ENCODE measurements at places on chromosomes 2 and 18.

- no peak for DNase-seq
These were observed 59.9 kb upstream of the BZW1 start for GRCh38 chr2:200751786-200752185.

GRCh38 chr2:46383113-46383395, 85.8 kb downstream of the EPAS1 start:
- no peak for DNase-seq

DNA sequence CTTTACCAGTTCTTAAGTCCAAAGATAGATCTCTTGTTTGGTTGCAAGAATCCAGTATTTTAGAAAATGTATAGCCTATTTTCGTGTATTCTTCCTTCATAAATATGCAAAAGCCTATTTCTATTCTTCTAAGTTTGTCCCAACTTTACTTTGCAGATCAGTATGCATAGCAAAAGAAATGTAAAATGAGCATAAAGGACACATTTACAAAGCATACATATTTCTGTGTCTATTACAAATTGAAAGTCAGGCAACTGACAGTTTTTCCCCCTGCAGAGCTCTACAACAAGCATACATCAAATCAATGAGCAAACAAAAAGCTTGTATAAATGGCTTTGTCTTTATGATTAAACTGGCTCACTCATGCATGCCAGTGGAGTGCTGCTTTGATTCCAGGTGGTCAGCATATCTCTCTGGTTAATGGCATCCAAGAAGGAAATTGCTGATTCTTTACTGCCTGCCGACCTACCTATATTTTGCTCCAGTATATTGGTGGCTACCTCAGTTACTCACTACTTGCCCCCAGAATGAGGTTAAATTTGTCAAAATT, 10.0 kb upstream of the VPS54 start:
- no peak for DNase-seq

DNA sequence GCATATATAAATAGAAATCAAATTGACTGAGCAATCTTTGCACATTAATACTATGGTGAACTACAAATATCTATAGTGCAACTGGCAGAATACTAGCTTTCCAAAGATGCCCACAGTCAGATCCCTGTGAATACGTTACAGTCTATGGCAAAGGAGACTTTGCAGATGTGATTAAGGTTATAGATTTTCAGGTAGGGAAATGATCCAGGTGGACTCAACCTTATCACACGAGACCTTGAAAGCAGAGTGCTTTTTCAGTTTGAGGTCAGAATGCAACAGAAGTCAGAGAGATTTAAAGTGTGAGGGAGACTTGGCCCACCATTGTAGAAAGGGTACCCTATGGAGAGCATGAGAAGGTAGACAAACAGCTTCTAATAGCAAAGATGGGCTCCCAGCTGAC, 122.6 kb downstream of the TRIB2 start:
- no peak for DNase-seq

DNA sequence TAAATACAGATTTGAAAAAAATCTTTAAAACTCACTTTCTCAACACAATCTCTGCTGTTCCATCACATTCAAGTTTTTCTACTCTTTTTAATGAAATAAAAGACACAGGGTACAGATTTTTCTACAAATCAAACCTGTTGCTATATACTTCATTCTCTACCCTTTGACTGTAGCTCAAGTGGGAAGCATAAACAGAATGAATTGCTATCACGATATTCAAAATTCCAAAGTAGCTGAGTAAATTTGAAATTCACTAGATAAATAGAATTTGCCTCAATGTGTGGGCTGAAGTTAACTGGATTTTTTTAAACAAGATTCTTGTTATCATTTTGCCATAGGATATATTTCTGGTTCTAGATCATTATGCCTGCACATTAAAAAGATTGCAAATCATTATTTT, 185.9 kb downstream of the ZNF521 start:
- no peak for DNase-seq

DNA sequence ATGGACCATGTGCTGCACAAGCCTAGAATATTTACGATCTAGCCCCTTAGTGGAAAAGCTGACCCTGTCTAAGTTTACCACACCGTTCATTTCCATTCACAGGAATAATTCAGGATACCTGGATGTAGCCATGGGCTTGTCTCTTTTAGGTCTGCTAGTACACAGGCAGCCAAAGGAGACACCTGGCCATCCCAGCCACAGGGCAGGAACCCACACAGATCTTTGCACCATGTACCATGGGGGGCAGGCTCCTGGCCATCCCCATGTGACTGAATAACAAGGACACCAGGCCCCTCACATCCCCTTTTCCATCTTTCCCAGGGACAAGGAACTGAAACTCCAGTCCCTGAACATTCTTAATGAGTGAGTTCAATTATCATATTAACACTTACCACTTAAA, 467.3 kb upstream of the MYT1L start:
- no peak for DNase-seq

DNA sequence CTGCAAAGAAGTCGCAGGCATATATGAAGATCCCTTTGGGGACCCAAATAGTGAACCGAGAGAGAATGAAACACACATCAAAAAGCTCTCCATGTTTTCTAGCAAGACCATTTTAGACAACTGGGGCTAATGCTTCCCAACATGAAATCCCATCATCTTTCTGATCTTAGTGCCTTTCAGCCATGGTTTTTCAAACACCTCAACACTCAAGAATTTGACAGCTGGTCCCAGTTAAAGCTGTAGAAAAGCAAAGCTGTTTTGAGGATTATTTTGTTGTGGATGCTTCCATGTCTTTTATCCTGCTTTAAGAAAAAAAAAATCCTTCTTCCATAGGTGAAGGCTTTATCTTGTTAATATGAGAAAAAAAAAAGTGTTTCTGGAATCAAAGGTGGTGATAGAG, 259.1 kb downstream of the STK39 start:
- no peak for DNase-seq

- DNase-seq: no peak
These were observed 56.2 kb upstream of the LYPD6B start for GRCh38 chr2:148982282-148982681.

- DNase-seq: no peak
These were observed 19.7 kb downstream of the EVA1A start for GRCh38 chr2:75540994-75541393.

- DNase-seq: no peak
These were observed 38.4 kb upstream of the BIN1 start for GRCh38 chr2:127145280-127145895.

DNA sequence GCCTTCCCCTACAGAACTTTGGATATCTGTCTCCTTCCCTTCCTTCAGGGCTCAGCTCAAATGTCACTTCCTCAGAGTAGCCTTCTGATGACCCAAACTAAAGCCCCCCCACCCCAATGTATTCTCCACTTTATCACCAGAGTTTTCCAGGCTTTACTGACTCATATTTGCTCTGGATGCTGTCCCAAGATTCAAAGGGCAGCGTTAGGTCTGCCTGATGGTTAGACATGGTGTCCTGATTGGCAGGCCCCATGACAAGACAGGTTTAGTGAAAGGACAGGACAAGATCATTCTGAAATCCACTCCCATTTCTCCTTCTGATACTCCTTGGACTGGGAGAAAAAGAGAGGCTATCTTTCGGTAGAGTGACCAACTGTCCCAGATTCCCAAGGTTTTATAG, 22.6 kb upstream of the RPIA start:
- DNase-seq: no peak
